ENCODE measurements at places on chromosomes 11 and 22.

DNA sequence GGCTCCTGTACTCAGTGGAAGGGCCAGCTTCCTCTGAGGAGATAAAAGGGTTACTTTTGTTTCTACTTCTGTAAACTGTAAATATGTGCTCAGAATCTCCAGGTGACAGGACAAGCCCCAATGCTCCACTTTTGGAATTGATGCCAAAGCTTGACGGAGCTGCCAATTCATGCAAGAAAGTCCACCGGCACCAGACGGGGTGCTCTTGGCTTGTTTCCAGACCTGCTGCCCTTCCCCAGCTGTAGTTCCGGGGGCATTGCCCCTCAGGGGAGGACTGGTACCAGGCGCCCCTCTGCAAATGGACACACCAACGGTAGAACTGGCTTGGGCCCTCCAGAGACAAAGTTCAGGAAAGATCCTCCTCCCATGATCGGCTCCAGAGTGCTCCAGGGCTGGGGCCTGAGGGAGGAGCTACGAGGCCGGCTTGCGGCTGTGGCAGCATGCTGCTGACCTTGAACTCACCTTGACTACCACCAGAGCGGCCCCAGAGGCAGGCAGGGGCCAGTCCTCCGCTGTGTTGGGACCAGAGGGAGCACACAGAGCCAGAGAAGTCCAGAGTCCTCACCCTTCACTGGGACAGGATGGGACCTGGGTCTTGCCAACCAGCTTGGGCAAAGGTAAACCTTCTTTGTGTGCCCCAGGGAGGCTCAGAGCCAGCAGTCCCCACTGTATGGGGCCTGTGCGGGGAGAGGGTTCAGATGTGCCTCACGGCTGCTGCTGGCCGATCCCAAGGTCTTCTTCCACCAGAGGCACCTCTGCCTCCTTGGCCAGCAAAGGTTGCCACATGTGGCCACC, 17.8 kb upstream of the OAF start:
- no peak for DNase-seq

GRCh38 chr11:122197066-122197987, 81.3 kb upstream of the BLID start:
- no peak for DNase-seq

DNA sequence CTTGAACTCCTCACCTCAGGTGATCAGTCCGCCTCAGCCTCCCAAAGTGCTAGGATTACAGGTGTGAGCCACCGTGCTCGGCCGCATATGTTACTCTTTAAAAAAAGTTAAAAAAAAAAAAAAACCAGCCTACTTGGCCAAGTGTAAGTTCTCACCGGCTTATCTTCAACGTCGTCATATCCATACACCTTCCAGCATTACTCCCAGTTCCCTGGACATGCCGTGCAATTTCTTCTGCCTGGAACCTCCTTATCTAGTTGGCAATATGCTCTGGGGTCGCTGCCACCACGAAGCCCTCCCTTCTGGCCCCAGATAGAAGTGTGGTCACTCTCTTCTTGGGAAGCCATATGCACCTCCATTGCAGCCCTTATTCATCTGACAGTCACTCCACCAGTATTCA, 36.3 kb upstream of the CBX7 start:
- DNase-seq = no peak

DNA sequence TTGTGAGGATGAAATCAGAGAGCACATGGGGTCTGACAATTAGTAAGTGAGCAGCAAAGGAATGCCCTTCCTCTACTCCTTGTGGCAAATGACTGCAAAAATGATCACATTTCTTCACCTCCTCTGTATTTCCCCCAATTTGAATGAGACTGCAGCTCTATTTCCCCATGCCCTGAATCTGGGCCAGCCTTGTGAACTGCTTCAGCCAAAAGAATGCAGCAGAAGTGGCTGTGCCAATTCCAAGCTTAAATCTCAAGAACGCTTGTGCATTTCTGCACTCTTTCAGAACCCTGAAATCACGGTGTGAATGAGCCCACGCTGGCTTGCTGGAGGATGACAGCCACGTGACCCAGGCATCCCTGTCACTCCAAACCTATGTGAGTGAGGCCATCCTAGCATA, 9.9 kb downstream of the SLC43A3 start:
- DNase-seq = no peak

GRCh38 chr22:46653596-46653995, 33.4 kb downstream of the GRAMD4 start:
- no peak for DNase-seq

DNA sequence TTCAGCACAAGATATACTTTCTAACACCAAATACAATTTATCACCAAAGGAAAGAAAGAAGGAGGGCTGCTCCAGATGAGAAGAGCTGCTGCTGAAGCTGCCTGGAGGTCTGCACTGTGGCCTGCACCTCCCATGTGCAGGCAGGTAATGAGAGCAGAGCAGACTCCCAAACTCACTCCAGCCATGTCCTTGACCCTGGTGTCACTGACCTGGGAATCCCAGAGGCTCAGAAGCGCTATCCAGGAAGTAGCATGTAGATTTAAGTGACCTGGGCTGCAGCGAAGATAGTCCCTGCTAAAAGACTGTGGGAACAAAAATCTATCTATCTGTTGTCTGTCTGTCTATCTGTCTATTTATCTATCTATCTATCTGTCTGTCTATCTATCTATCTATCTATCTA, 816.3 kb downstream of the OPCML start:
- no peak for DNase-seq

GRCh38 chr11:20026629-20027555, 133.4 kb downstream of the DBX1 start:
- no peak for DNase-seq

DNA sequence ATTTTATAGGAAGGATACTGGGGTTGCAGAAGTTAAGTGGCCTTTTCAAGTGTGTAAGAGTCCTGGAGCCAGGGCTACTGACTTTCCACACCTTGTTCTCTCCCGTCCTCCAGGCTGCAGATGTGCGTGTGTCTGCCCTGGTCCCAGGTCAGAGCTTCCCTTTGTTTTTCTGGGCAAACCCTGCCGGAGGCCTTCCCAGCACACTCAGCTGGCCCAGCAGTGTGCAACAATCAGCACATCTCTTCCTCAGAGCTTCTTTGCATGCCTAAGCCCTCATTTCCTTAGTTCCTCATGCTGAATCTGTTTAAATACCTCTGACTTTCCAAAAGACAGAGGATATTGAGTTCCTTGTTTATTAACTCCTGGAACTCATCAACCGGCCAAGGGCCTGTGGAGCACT, 80.6 kb downstream of the KCNJ1 start:
- DNase-seq = no peak

DNA sequence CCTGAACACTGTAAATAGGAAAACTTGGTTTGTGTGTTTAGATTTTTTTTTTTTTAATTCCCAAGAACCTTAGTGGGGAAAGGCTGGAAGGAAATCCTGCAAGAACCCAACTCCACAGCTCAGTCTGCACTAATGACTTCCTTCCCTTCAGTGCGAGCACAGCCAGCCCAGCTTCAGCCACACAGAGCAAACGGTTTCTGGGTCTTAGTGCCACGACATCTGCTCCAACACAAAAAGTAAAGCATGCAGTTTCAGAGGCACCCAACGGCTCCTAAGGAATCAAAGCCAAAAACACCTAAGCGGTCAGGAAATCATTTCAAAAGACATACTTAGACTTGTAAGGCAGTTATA, 236.1 kb downstream of the TTC28 start:
- DNase-seq = no peak

DNA sequence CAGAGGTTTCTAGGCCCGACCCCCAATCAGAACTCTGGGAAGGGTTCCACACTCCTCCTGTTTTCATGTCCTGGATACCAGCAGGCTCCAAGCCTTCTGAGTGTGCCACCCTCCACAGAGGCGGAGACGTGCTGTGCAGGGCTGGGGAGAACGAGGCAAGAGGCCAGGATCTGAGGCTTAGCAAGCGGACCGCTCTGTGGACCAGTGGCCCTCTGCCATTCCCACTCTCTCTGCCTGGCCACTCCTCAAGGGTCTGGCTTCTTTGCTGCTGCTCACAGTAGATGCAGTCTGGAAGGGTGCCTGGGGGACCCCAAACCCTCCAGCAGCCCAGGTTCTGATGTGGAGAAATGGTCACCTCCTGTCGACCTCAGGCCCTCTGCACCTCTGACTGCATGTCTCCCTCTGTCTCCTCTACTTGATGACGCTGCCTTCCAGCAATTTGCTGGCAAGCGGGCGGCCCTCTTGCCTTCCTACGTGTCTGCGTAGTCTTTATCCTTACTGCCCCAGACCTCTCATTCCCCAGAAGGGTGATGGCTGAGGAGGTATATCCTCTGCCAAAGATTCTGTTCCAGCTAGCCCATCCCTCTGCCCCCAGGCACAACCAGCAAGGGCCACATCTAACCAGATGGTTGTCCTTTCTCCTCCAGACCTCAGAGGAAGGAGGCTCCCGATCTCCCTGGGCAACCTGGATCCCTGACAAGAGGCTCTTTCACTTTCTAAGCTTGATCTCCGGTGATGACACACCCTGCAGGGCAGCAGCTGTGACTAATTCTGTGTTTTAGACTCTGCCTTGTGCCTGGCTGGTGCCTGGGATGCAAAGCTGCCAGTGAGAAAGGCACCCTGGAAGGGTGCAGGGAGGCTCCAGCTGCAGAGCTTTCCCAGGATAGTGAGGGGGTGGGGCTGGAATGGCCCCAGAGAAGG, 87.3 kb downstream of the NAT10 start:
- no peak for DNase-seq

DNA sequence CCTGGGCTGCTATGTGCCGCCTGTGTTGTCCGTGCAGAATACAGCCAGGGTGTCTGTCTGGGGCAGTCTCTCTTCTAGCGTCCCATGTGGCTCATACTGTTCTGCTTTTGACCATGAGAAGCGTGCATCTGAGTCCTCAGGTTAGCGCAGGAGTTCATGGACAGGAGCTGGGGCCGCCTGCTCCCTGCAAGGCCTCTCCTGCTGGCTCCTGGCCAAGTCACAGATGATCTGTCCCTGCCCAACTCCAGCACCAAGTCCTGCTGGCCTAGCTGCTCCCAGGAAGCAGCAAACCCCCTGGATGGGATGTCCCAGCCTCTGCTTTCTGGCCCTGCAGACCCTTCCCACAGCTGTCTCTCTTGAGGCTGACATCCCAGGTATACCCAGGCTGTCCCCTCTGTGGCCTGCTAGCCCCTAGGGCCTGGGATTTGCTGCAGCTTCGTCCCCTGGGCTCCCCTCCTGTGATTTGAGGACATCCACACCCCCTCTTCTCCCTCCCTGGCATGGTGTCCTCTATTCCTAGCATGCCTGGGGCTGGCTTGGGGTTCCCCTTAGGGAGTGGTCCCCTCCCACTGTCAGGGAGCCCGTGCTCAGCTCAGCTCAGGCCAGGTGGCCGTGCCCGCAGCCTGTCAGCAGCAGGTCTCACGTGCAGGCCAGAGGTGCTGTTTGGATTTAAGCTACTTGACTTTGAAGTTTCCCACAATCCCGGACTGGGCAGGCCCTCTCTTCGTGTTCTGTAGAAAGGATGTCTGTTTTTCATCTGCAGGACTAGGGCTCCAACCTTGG, 17.8 kb downstream of the PRR5 start:
- DNase-seq = no peak

- DNase-seq = peak; percentile 70
These were observed 19.3 kb upstream of the FXYD2 start for GRCh38 chr11:117843666-117844484.

DNA sequence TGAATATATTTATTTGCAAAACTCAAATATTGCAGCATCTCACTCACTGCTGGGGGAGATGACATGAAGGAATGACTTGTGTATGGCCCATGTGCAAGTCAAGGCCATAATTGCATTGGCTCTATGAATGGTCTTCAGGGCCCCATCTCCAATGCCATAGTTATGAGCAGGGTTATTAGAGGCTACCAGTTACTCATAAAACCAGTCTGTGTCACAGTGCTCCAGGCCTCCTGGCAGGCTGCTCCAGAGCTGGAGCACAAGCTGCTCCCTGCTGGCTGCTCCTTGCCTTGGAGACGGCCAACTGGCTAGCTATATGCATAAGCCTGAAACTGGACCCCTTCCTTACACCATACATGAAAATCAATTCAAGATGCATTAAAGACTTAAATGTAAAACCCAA, 145.7 kb downstream of the TRPC6 start:
- no peak for DNase-seq

DNA sequence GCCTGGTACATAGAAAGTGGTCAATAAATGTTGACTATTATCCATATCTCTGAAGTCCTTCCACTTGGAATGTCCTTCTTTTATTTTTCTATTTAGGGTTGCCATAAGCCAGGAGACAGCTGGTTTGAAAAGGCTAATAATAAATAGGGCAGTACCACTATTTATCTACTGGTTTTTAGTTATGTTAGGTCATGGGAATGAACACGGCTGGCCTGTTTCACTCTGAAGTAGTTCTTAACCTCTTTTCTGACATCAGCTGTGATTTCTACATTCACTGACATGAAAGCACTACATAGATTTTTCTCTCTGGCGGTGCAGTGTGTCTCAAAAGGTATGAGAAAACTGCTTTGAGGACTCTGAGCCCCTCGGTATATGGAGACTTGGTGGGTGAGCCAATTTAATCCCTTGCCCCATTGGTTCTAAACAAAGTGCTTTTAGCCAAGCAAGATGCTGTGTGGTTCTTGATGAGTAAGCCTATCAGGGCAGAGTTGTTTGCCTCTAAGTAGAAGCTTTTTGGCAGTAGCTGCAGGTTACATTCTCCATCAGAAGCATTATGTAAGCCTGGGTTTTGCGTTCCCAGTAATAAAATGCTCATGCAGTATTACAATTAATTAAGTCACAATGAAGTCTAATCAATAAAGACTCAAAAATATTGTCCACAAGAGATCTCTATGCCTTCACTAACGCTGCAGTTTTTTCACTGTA, 48.7 kb upstream of the APOA1 start:
- no peak for DNase-seq

- DNase-seq = no peak
These were observed 3.1 kb downstream of the ST13 start for GRCh38 chr22:40853333-40853732.

DNA sequence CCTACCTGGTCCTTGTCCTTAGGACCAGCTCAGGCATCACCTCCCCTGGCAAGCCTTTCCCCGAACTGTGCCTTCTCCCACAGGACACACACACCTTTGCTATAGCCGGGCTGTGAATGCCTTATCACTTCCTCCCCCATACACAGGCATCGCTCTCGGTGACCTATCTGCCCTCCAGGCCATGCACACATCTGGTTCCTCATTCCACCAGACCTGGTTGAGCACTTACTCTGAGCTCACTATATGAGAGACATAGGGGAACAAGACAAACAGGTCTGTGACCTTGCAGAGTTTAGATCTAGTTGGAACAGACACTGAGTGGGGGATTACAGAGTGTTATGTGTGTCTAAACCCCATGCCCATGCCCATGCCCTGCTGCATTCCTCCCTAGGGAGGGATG, 3.1 kb upstream of the BCR start:
- no peak for DNase-seq

- no peak for DNase-seq
These were observed 14.2 kb upstream of the TLCD5 start for GRCh38 chr11:120310870-120311269.

DNA sequence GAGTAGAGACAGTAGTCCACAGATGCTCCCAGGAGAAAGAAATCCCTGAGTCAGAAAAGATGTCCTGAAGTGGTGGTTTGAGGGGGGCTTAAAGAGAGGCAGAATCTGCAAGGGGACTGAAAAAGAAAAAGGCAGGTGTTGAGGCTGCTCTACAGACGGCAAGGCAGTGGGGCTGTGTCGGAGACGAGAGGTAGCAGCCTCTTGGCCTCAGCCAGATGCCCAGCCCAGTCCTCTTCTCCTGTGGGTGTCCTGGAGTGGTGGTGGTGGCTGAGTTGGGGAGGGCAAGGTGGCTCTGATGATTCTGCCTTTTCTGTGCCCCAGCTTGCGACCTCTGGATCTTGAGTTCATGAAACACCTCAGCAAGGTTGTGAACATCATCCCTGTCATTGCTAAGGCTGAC, 9.3 kb upstream of the WBP2NL start:
- DNase-seq = no peak

GRCh38 chr11:101552888-101553287, 30.9 kb downstream of the TRPC6 start:
- DNase-seq = no peak

All from T follicular helper cell (primary cell).